Esophagus muscularis mucosa (tissue), 4 donors: ENCODE measurements at places on chromosomes 12 and 14.
A peak's percentile ranks its signal among the peaks of the same experiment; 100 is the strongest.

- no peak overlapping the region for H3K4me3 ChIP-seq
- no peaks in the 10 kb centered on the region for H3K36me3 ChIP-seq
- H3K4me1 ChIP-seq = no peaks in the 10 kb centered on the region
- H3K27me3 ChIP-seq = peaks cover 13% of the 10 kb centered on the region
- no peak for DNase-seq
Measured at GRCh38 chr14:56821177-56821576, 10.9 kb upstream of the OTX2 start.

DNA sequence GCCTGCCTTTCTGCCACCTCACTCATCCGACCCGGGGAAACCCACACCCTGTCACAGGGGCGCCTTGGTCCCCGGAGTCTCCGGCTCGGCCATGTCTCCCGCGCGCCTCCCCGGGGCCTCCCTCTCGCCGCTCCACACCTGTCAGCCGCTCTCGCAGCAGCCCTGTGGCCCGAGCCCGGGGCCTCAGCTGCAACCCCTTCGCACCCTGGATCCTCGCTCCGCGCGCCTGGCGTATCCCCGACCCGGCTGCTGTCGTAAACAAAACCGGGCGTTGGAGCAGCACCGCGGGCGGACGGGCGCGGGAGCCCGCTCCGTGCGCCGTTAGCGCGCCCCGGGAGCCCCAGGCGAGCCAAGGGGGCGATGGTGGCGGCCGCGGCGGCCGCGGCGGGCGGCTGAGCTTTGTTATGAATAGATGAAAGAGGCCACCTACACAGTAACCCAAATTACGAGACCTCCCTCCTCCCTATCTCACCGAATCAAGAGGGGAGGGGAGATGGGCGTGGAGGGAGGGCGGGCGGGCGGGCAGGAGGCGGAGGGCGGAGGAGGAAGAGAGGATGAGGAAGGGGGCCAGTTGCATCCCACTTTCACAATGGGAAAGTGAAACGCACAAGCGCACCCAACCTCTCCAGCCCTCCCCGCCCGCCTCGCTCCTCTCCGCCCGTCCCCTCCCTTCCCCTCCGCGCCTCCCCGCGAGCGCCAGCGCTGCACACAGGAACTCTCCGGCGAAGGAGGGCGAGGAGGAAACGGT, at the start of gene PLXNC1:
TSS of gene PLXNC1 (plus strand) at position 587 of the 748 bp plus-strand sequence. CDS start 395 bp downstream, outside the sequence.
- H3K27ac ChIP-seq = peak within 1 kb of the TSS; percentile 28
- H3K36me3 ChIP-seq = no peaks in the 10 kb centered on the region
- no peak for DNase-seq
- H3K4me1 ChIP-seq = peaks cover 43% of the 10 kb centered on the region
- peak within 1 kb of the TSS; percentile 67 for H3K4me3 ChIP-seq
- H3K27me3 ChIP-seq = peaks cover 3% of the 10 kb centered on the region

DNA sequence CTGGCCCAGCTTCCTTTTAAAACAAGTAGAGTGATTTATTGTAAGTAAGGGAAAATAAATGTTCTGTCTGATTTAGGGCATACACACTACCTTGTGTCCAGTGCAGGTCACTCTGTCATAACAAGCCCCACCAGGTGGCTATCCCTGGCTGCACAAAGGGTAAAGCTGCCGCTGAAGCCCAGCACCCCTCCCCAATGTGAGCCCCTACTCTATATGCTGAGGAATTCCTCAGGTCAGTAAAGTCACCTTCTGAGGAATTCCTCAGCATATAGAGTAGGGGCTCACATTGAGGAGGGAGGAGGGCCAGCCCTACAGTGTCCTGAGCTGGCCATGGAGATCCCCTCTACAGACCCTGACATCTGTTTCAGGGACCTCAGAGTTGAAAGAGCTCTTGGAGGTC, 67.2 kb downstream of the TBC1D30 start:
- no peaks in the 10 kb centered on the region for H3K27me3 ChIP-seq
- no peak overlapping the region for H3K27ac ChIP-seq
- DNase-seq = no peak
- no peak overlapping the region for H3K4me3 ChIP-seq

GRCh38 chr12:92289629-92290349, 144.1 kb upstream of the BTG1 start:
- no peak overlapping the region for H3K4me3 ChIP-seq
- no peak for DNase-seq
- no peaks in the 10 kb centered on the region for H3K4me1 ChIP-seq

GRCh38 chr12:15863984-15864383, 18.2 kb upstream of the STRAP start:
- no peaks in the 10 kb centered on the region for H3K4me1 ChIP-seq
- no peak overlapping the region for H3K4me3 ChIP-seq
- H3K27me3 ChIP-seq = no peaks in the 10 kb centered on the region
- H3K36me3 ChIP-seq = no peaks in the 10 kb centered on the region
- no peak for DNase-seq
